CD4-positive, alpha-beta T cell treated with Interleukin-4 for 4 hours (primary cell): ENCODE measurements at places on chromosomes 12 and 14.
A peak's percentile ranks its signal among the peaks of the same experiment; 100 is the strongest.

DNA sequence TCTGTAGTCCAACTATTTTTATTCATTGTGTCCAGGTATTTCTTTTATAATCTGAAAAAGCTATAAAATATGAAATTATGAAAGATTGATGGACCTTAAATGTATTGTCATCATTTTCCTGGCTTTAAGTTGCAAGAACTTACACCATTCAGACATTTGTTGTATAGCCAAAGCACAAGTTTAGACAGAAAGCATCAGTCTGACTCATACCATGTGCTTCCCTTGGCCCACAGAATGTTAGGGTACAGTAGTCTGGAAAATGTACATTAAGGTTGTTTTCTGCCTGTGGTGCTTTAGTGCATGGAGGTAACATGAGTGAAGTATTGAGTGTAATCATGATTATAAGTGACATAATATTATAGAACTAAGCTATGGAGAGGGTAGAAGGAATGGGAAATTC lies 1002.5 kb downstream of the BCL11B start:
- no peak for DNase-seq

DNA sequence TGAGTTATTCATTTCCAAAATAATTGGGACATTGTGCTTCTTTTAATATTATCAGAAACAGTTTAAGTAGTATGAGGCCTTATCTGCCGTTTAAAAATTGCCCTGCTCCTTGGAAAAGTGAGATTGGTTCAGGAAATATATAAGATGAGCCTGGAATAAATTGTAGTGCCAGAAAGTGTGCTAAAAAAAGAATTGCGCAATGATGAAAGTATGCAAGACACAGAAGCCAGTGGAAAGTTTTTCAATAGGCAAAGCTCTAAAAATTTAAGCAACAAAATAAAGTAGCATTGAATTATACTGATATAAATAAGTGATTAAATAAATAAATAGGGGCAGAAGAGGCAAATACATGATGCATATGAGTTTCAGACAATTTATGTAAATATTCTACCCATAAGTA lies 834.9 kb downstream of the BCL11B start:
- no peak for DNase-seq

GRCh38 chr12:6167327-6168280 lies 32.6 kb upstream of the CD9 start:
- peak; percentile 49 for DNase-seq

- DNase-seq: no peak
These were observed 140.9 kb downstream of the ESRRB start for GRCh38 chr14:76516884-76517283.

- DNase-seq: no peak
These were observed 1058.4 kb downstream of the LRFN5 start for GRCh38 chr14:42665083-42665482.

DNA sequence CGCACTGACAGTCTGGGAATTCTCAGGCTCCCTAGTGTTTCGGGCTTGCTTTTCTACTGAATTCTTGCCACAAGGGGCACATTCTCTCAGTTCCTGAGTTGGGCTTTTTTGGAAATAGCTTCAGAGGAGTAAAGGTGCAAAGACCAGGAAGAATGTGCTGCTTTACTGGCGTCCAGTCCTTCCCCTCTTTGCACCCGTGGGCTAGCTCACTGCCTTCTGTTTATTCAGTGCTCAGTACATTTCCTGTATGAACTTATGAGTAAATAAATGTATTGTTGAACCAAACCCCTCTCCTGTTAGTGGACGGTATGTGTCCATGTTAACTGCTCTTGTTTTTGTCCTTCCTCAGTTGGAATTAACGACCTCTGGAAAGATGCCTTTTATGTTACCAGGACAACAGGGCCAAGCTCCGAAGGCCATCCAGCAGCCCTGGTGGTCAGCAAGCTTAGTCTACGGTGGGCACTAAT lies 24.0 kb downstream of the GSG1 start:
- DNase-seq: no peak

GRCh38 chr14:58762629-58763028 lies 124.9 kb downstream of the DACT1 start:
- no peak for DNase-seq

GRCh38 chr14:104094056-104094708 lies 8.7 kb downstream of the ASPG start:
- DNase-seq: no peak

DNA sequence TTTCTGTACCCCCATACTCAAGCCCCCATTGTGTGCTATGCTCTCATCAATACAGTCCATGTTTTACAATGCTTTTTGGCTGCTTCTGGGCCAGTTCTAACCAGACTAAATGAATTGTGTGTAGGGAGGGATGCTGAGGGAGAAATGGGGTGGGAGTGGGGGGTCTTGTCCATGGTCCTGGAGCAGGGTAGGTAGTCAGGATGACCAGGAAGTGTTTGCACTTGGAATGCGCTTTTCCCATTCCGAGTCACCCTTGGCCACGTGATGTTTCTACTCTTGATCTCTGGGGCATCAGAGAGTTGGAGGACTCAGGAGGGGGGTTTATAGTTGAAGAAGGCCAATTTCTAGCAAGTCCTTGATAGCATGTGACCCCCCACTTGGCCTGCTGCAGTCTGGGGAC lies 1.2 kb upstream of the SMIM41 start:
- DNase-seq: no peak
